ENCODE measurements at places on chromosomes 3 and 15.

- DNase-seq, result peak; percentile 16
These were observed 60.3 kb downstream of the DIPK2A start for GRCh38 chr3:144031938-144032337.

DNA sequence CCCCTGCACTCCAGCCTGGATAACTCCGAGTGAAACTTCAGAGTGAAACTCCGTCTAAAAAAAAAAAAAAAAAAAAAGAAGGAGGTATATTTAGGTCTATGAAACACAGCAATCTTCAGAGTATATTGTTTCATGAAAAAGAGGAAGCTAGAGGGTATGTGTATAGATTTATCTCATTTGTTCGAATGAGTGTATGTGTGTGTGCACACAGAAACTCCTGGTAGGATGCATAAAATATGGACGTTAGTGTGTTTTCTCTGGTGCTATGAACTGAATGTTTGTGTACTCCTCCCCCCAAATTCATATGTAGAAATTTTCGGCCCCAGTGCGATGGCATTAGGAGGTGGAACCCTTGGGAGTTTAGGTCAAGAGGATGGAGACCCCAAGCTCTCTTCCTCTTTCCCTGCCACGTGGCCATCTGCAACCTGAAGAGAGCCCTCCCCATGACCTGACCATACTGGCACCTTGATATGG is 98.6 kb upstream of the KLF13 start:
- no peak for DNase-seq

DNA sequence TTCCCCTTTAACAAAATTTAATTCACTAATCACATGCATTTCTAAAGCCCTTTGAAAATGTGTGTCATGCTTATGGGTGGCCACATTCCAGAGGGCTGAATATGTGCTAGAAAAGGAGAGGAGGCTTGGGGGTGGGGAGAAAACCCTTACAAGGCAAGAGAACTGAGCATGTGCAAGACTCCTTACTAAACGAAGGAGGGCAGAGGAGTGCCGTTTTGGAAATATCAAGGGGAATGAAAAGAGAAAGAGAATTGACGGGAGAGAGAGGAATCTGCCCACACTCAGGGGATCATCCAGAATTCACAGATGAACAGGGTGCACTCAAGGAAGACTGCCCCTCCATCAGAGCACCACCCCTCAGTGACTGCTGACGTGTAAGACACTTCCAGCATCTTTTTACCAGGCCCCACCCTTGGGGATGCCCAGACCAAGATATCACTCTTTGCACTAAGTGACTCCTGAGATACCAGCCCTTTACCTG is 37.9 kb upstream of the TSC22D2 start:
- peak; percentile 96 for DNase-seq

GRCh38 chr3:111605018-111605417 is 9.9 kb upstream of the ZBED2 start:
- DNase-seq, result no peak

- peak; percentile 60 for DNase-seq
These were observed 77.0 kb downstream of the MAGI1 start for GRCh38 chr3:65961733-65962132.

DNA sequence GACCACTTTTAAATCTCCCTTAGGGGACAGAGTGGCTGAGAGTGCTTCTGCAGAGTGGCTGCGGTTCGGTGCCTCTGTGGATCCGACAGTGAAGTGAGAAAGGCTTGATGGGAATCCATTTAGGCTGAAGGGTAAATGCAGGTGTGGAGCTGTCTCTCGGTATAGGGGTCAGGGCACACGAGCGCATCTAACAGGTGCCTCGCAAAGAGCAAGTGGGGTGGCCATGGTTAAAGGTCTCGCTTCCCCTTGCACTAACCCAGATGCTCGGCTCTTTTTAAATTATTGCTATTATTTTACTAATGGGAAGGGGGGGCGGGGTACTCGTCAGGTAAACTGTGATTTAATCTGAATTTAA is 598 bp upstream of the GJD2 start:
- no peak for DNase-seq

DNA sequence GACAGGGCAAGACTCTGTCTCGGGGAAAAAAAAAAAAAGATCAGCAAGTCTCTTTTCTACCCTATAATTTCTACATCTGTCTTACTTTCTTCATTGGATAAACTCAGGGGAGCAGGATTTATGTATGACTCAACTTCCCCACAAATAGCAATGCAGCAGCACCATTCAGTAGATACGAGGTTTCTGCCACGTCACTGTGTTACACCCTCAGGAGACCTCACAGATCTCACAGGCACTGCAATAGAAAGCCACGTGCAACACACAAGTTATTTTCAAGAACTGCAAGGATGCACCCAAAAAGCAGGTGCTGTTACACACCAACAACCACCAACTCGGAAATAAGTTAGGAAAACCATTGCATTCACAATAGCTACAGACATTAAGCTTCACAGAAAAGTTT is 30.2 kb downstream of the TSPAN3 start:
- peak; percentile 39 for DNase-seq

Measured in astrocyte (in vitro differentiated cells and primary cell).